ENCODE measurements at places on chromosomes 2 and 18. TPM values are rescaled to one million over a fixed set of nuclear protein-coding genes. Genes with fewer than 3 reads are reported as not detected.

DNA sequence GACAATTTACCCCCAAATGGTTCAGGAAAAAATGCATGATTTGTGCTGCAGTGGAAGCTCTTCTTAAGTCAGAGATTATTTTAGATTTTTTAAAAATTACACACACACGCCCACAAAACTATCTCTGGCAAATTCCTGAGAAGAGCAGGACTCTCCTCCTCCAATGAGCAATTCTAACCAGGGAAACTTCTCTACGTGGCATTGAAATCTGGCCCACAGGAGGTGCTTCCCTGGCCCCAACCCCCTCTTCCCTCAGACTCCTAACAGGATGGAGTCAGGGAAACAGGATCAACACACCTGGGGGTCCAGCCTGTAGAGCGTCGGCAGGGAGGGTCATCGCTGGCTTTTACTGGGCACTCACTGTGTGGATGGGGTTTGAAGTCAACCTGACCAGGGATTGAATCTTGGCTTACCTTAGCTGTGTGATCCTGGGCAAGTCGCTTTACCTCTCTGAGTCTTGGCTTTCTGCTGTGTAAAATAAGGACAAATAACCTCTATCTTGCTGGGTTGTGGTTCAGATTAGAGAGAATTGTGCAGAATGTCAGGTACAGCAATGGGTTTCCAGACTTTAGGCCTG, 65.4 kb upstream of the ASAP2 start:
- no peak for DNase-seq

- DNase-seq: no peak
These were observed 385.1 kb upstream of the POU3F3 start for GRCh38 chr2:104468846-104469245.

- DNase-seq: no peak
These were observed 66.1 kb upstream of the NXPH2 start for GRCh38 chr2:138846216-138846821.

Gene LOXL3
- total RNA-seq: 0.25 TPM

Gene GALNT3
- total RNA-seq: 3.3 TPM

Gene AMMECR1L
- 9.6 TPM for total RNA-seq

Gene AMER3
- not detected for total RNA-seq
